ENCODE measurements at places on chromosomes 12 and 14.
A peak's percentile ranks its signal among the peaks of the same experiment; 100 is the strongest.

- DNase-seq = peak; percentile 32
Observed at GRCh38 chr12:34598851-34599529, 576.7 kb downstream of the ALG10 start.

- peak; percentile 7 for DNase-seq
Observed at GRCh38 chr14:103488071-103488470, 34.6 kb downstream of the CKB start.

- DNase-seq = no peak
Observed at GRCh38 chr14:30657050-30657449, 34.9 kb downstream of the SCFD1 start.

DNA sequence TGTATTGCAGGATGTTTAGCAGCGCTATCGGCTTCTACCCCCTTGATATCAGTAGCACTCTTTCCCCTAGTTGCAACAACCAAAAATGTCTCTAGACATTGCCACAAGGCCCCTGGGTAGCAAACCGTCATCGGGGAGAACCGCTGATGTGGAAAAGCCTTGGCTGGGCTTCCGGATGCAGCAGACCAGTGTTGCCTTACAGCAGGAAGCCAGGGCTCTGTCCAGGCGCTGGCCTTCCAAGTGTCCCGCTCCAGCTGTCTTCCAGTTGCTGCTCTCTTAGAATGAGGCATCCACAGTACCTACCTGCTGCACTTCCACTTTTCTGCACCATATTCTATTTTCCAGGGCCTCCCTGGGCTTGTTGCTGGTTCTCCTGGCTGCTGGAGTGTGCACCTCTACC lies 22.6 kb upstream of the SLC10A1 start:
- no peak for DNase-seq

DNA sequence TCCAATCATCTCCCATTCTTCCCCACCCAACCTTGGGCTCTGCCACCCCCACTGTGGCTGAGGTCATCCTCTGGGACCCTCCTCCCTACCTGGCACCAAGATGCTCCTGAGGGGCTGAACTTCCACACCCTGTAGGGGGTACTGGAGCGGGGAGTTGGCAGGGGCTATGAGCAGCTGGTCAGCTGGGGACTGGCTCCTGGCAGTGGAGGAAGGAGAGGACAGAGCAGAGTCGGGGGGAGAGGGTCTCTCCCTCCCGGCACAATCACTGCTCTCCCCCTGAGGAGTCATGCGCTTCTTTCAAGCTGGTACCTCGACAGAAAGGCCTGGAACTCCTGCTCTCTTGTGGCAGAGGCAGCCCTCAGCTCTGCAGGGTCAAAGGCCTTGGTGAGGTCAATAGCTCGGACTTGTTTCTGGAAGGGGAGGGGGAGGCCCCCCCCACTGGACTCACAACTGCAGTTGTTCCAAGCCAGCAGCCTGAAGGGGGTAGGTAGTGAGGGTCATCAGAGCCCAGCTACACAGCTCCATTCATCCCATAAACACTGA lies 2.0 kb downstream of the B4GALNT1 start:
- no peak for DNase-seq

DNA sequence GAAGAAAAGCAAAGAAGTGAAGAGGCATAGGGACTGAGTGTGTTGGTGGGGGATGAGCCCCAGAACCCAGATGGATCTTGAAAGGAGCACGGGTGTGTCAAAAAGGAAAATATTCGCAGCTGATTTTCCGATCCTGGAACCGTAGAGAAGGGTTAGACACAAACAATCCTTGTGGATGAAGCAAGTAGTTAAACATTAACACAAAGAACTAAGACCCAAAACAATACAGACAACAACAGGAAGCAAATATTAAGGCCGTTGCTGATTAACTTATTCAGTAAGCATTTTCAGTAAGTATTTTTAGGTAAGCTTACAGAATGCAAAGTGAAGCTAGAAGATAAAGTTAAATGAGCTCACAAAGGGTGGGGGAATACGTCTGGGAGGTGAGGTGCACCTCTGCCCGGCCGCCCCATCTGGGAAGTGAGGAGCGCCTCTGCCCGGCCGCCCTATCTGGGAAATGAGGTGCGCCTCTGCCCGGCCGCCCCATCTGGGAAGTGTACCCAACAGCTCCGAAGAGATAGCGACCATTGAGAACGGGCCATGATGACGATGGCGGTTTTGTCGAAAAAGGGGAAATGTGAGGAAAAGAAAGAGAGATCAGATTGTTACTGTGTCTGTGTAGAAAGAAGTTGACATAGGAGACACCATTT lies 62.8 kb upstream of the PRB2 start:
- no peak for DNase-seq
